ENCODE measurements at places on chromosomes 2 and 18. TPM values are rescaled to one million over a fixed set of nuclear protein-coding genes. Genes with fewer than 3 reads are reported as not detected.

The CACNB4 gene
- 2.3 TPM for total RNA-seq

The SIX3 gene
- not detected for total RNA-seq

The IL37 gene
- total RNA-seq: not detected

The SYT4 gene
- total RNA-seq: 4.6 TPM

The UGT1A7 gene
- not detected for total RNA-seq

The ANKRD62 gene
- total RNA-seq: not detected

The ZBTB7C gene
- total RNA-seq: 0.57 TPM

The FRZB gene
- 45.5 TPM for total RNA-seq

The RAB11FIP5 gene
- 22.0 TPM for total RNA-seq

The CYP1B1 gene
- total RNA-seq: 1.1 TPM

The PGAP1 gene
- total RNA-seq: 54.8 TPM

The RTP5 gene
- total RNA-seq: not detected

The CAMKMT gene
- total RNA-seq: 24.1 TPM

The PKDCC gene
- total RNA-seq: 335 TPM

Measured in progenitor cell of endocrine pancreas (in vitro differentiated cells).